ENCODE measurements at places on chromosomes 4 and X.

DNA sequence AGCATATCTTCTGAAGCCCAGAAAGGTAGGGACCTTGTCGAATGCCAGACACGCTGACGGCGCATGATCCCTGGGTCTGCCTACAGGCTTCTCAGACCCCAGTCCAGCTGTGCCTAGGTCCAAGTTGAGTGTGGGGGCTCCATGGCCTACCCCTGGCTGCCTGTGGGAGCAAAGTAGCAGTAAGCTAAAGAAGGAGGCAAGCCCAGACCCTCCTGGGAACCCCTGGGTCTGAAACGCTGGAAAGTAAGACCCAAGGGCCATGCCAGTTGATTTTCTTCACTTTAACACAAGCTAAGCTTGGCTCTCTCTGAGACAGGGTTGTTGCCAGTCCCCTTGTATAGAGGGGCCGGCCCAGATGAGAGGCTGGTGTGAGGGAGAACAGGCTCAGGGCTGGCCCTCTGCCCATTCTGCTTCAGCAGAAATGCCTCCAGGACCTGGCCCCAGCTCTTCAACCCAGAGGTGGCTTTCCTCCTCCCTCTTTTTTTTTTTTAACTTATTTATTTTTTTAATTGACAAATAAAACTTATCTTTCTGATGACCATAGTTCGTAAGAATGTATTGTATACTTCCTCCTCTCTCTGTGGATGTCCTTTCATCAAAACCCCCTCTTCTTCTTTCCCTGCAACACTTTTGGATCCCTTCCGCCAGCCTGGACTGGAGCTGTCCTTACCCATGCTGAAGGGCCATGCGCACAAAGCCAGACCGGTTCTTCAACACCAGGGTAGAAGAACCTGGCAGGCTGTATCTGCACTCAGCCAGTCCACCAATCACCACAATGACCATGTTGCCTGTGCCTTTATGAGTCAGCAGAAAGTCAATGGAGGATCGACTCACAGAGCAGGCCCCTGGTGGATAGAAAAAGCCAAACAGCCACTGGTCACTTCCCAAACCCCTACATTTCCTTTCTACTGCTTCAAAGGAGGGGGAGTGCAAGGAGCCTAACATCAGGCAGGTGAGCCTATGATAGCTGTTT, 7.1 kb downstream of the AWAT2 start:
- no peak for DNase-seq

DNA sequence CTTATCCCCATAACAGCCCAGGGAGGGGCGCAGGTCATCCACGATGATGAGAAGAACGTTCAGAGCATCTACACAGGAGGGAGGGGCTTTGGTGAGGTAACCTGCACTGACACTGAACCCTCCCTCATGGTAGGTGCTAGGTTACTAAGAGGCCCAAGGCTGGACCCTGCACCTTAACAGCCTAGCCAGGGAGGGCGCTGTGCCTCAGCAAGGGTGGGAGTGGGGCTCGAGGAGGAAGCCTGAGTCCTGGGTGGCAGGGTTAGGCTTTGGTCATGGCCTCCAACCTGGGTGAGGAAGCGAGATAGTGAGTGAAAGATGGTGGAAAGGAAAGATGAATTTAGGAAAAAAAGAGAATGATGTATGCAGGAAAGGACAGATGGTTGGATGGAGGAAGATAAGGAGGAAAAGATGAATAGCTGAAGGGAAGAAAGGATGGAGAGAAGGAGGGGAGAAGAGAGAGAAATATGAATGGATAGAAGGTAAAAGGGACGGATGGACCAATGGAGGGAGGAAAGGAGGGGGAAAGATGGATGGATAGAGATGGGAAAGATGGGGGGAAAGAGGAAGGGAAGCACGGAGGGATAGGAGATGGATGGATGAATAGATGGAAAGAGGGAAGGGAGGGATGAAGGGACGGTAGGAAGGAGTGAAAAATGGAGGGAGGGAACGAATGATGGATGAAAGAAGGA, 736 bp downstream of the IDS start:
- peak; percentile 37 for DNase-seq

- DNase-seq: no peak
Measured at GRCh38 chrX:133373386-133374079, 41.8 kb downstream of the GPC4 start.

GRCh38 chrX:100076031-100076430, 334.0 kb downstream of the PCDH19 start:
- DNase-seq: no peak

- no peak for DNase-seq
Measured at GRCh38 chrX:131907488-131908314, 115.4 kb upstream of the STK26 start.

DNA sequence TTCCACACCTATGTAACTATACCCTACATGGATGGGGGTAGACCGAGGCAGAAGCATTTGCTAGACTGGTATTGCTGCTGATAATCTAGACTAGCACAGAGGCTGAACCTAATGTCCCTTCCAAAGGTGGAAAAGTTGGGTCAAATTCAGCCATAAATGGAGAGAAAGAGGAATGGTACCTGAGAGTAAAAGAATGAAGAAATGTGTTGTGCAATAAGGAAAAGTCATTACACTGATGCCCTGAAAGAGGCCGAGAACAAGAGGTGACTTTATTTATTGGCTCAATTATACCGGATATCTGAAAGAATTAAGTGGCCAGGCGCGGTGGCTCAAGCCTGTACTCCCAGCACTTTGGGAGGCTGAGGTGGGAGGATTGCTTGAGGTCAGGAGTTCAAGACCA, 52.1 kb downstream of the ZNF41 start:
- DNase-seq: no peak

DNA sequence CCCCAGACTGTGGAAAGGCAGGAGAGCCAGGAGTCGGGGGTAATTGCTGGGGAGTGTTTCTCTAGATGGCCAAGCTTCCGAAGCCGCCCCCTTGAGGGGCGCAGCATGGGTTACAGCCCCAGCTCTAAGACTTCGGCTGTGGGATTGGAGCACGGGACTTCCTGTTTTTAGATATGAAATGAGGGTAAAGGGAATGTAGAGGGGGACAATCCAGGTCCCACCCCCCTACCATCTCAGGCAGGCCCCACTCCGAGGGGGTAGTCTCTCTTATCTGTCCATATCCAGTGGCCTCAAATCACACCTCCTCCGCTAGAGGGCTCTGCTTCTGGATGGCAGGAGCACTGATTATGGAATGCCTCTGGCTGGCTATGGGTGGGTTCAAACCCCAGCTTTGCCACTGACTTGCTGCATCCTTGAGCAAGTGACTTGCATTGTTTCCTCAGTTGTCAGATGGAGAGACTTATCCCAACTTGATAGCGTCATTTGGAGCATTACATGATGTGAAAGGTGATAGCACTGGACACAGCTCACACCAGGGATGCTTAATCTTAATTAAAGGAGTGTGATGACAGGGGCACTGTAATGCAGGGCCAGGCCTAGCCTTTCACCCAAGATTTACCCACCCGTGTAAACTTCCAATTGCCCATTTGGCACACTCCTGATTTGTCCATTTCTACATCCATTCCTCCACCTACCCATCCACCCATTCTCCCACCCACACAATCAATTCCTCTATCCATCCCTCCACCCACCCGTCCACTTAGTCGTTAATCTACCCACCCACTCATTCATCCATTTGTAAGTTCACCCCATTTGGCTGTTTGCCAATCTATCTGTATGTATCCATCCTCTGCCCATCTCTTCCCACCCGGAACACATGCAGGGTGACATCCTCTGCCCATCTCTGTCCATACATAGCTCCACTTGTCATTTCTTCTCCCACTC, 848 bp upstream of the KCND1 start:
- no peak for DNase-seq
